ENCODE measurements at places on chromosomes 16 and 17. TPM values are rescaled to one million over a fixed set of nuclear protein-coding genes. Genes with fewer than 3 reads are reported as not detected.
A peak's percentile ranks its signal among the peaks of the same experiment; 100 is the strongest.

GRCh38 chr17:79031996-79032875 lies 8.3 kb downstream of the C1QTNF1 start:
- no peak for DNase-seq

- DNase-seq = no peak
These were observed 12.1 kb downstream of the METRNL start for GRCh38 chr17:83091257-83092141.

- DNase-seq = peak; percentile 37
These were observed 279.5 kb upstream of the MYOCD start for GRCh38 chr17:12386225-12386624.

GRCh38 chr17:76912421-76913164 lies 44.4 kb downstream of the MGAT5B start:
- no peak for DNase-seq

GRCh38 chr17:83198366-83199341 lies 119.2 kb downstream of the METRNL start:
- DNase-seq = no peak

- DNase-seq = no peak
These were observed 89.0 kb upstream of the LHX1 start for GRCh38 chr17:36848008-36848902.

- DNase-seq = no peak
These were observed 6.2 kb downstream of the TAF1C start for GRCh38 chr16:84180519-84181140.

DNA sequence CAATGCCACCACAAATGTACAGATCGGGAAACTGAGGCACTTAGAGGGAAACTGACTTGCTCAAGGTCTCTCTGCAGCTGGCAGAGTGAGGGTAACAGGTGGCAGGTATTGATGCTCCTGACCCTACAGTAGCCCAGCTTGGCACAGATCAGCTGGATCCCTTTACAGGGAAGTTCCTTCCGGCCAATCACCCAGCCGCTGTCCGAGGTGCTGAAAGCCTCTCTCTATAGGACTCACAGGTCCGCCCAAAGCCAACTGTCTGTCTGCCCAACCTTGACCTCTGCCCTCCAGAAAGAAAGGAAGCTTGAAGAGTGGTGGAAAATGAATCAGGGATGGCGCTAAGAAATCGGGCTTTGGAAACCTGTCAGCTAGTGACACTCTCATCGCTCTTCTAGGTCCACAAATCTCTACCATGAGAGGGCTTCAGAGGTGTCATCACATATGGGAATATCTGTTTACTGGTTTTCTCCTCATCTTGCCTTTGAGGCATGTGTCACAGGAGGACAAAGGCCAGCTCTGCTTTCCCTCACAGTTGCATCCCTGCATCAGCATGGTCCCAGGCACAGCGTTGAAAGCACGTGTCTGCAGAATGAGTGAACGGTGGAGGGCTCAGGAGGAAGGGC lies 246.2 kb downstream of the KATNIP start:
- no peak for DNase-seq

DNA sequence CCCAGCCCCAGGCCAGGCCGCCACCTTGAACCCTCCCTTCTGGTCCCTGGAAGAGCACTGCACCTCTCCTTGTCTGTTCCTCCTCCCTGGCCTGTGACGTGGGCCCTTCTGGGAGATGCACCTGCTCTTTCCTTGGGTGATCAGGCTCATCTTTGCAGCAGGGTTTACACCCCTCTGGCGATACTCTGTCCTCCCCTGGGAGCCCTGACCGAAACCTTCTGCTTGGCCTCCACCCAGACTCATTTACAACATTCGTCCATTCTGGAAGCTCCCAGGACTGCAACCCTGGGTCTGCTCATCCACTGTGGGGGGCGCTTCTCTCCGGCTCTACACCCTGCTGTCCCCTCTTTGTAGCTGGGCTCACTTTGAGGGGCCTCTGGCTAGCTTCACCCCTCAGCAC lies 73.3 kb downstream of the PGS1 start:
- DNase-seq = no peak

DNA sequence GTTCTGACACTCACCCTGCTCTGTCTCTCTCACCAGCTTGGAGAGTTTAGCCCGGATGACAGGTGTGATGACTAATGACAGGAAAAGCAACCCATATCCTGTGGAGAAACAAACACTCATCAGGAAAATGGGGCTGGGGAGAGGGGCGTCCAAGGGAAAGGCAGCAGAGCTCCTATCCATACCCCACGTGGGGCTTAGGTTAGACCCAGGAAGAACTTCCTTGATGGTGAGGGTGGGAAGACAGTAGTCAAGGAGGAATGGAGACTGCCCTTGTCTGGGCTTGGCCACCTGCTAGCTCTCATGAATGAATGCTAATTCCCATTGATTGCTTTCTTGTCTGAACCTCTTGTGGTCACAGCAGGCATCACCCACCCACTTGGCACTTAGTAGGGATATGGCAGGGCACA lies 3.8 kb downstream of the SLC46A1 start:
- DNase-seq = no peak

DNA sequence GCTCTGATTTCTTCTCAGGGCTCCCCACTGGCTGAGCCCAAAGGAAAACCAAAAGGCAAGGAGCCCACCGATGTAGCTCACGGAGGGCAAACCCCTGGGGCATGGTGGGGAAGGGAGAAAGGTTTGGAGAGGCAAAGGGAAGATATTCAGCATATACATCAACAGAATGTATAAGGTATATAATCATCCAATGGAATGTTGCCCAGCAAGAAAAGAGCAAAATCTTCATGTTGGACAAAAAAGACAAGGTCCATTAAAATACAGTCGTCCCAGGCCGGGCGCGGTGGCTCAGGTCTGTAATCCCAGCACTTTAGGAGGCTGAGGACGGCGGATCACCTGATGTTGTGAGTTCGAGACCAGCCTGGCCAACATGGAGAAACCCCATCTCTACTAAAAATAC lies 1.6 kb downstream of the CPPED1 start:
- DNase-seq = no peak

GRCh38 chr16:57868913-57869520 lies 66.7 kb upstream of the KIFC3 start:
- no peak for DNase-seq

- DNase-seq = no peak
These were observed 5.1 kb downstream of the FAAP100 start for GRCh38 chr17:81546906-81547613.

DNA sequence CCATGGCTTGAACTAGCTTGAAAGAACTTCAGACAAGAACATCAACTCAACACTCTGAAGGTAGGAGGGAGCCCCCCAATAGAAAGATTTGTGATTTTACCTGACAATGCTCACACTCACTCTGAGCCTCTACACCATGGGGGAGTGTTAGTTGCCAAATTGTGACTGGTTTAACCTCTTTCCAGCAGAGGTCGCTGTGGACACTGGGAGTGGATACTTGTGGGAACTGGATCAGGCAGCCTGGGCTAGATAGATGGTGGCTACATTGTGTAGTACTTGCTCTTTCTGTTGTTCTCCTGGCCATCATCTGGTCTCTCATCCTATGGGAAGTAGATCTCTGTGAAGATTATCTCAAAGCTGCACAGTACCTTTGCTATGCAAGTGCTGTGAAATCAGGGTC lies 2.9 kb downstream of the SMPD3 start:
- no peak for DNase-seq

The MFAP4 gene
- 62.1 TPM for polyA plus RNA-seq

The ENGASE gene
- polyA plus RNA-seq = 4.7 TPM

The SYNGR3 gene
- 3.3 TPM for polyA plus RNA-seq

The PTGES3L gene
- polyA plus RNA-seq = 3.3 TPM

The ODAD4 gene
- polyA plus RNA-seq = 0.92 TPM

The MT1H gene
- not detected for polyA plus RNA-seq

Measured in BJ (cell line).